Stimulated activated CD8-positive, alpha-beta memory T cell treated with anti-CD3 and anti-CD28 coated beads, Interleukin-4, amount 100 ng/mL, for 1 hour (primary cell): ENCODE measurements at places on chromosomes 13 and 19.

GRCh38 chr13:83773961-83774360 lies 108.3 kb downstream of the SLITRK1 start:
- DNase-seq, result no peak

DNA sequence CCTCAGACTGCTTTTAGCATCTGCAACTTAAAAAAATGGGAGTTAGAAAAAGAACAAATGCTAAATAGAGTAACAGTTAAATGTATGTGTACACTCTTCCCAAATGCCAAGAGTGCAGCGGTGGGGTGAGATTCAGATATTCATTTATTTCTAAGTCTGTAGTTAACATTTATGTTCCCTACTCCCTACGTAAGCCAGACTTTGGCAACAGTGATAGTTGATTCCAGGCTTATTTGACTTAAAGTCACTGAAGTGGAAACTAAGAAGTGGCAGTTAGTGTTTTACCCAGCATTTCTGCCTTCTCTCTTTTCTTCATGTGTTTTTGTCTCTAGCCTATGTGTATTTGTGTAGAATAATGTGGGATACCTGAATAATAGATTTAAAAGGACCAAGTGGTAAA lies 4.5 kb downstream of the MIR17HG start:
- DNase-seq, result no peak

DNA sequence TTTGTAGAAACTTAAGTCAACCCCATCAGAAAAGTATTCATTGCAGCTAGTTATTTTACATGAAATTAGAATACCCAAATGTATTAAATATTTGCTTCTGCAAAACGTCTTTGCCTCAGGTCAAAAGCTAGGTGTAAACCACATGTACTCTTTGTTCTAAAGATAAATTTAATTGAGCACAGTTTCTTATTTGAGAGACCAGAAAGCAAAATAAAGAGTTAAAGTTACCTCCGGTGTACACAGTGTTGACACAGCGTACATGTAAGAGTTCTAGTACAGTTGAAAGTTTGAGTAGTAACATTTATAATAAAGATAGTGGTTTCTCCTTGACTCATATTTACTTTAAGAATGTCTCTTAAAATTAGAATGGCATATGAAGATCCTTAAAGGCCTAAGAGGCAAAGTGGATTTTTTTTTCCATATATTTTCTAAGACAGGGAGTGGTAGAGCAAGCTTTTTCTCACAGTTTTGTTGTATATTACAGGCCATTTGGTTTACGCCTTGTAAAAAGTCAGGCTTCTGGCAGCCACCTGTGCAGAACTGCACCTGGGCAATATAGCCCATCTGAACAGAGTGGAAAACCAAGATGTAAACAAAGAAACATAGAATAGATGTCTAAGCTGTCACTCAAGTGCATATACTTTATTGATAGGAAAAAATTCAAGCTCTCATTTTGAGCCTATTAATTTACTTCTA lies 2.9 kb downstream of the LRCH1 start:
- no peak for DNase-seq

GRCh38 chr19:5131506-5132205 lies 162.7 kb downstream of the KDM4B start:
- no peak for DNase-seq

DNA sequence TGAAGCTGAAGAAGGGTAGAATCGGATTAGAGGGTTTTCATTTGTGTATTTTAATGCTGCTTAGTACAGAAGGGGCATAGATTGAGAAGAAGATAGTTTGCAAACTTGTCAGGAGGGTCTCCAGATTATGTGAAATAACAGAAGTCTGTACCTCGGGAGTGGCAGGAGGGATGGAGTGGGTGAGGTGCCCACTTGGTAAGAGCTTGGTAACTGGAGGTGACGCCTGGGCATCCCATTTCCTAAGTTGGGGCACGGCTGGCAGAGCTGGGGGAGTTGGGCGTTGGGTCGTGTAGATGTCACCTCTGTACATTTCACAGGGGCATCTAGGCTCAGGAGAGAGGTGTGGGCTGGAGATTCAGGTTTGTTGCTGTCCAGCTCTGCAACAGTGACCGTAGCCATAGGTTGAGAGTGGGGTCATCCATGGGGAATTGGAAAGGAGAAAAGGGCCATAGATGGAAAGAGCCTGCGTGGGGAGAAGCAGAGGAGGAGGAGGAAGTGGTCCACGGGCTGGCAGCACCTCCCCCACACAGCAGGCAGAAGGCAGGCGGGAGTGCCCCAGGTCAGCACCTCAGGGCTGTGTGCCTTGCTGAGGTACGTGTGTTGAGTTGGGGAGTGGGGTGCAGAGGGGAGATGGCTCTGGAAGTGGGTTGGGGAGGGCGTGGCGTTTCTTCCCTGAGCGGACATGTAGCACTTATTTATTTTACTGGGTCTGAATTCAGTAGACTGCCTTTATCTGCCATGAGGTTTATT lies 31.2 kb downstream of the MPHOSPH8 start:
- no peak for DNase-seq

DNA sequence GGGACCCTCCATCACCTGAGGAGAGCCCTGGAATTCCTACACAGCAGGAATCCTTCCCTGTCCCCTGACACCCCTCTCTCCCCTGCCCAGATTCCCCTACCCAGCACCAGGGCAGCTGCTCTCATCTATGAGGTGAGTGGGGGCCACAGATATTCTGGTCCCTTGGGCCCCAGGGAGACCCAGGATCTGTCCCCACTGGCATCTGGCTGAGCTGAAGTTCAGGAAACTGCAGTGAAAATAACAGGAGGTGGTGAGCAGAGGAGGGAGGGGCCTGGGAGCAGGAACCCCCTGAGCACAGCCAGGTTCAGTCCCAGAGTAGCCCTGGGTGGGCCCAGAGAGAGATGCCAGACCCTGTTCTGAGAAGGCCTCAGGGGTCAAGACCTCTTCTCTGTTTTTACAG lies 10.1 kb downstream of the CEACAM21 start:
- DNase-seq, result no peak

DNA sequence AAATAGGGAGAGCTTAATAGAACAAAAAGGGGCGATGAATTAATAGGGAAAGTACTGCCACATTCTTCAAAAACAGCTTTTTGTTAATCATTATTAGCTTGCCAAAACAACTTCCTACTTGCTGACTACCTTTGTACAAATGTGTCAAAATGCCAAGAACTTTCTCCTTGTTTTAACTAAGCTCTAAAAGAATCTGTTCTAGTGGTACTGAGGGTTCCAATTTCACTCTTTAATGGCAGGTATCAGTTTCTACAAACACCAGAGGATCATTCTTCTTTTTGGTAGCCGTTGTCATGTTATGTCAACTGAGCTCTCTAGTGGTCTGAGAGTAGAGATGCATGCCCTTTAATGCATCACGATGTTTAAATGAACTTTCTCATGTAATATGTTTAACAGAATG lies 29.4 kb upstream of the FBXL3 start:
- no peak for DNase-seq

DNA sequence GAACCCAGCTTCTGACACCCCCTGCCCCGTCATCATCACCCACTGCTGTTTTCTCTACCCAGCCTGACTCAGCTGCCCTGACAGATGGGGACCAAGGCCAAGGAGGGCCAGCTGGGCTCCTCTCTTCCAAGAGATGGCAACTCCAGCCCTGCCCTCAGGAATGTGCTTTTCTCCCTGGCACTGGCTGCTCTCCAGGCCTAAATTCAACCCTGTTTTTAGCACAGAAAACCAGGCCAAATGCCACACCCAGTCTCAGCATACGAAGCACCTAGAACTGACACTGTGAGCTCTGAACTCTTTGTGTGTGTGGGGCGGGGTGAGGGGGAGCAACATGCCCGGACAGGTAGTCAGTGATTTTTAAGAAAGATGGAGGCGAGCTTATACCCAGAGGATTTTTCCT lies 23.4 kb upstream of the IGFL1 start:
- DNase-seq, result no peak

GRCh38 chr13:54175466-54175865 lies 1146.9 kb downstream of the OLFM4 start:
- DNase-seq, result no peak

DNA sequence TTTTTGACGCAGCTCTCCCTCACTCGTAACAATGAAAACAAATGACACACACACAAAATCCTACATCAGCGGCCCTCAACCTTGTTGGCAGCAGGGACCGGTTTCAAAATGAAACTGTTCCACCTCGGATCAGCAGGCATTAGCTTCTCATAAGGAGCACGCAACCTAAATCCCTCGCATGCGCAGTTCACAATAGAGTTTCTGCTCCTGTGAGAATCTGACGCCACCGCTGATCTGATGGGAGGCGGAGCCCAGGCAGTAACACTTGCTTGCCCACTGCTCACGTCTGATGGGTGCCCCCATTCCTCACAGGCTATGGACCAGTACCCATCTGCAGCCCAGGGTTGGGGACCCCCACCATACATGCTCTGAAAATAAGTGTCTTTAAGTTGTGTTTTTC lies 43.4 kb downstream of the DHRS12 start:
- no peak for DNase-seq

DNA sequence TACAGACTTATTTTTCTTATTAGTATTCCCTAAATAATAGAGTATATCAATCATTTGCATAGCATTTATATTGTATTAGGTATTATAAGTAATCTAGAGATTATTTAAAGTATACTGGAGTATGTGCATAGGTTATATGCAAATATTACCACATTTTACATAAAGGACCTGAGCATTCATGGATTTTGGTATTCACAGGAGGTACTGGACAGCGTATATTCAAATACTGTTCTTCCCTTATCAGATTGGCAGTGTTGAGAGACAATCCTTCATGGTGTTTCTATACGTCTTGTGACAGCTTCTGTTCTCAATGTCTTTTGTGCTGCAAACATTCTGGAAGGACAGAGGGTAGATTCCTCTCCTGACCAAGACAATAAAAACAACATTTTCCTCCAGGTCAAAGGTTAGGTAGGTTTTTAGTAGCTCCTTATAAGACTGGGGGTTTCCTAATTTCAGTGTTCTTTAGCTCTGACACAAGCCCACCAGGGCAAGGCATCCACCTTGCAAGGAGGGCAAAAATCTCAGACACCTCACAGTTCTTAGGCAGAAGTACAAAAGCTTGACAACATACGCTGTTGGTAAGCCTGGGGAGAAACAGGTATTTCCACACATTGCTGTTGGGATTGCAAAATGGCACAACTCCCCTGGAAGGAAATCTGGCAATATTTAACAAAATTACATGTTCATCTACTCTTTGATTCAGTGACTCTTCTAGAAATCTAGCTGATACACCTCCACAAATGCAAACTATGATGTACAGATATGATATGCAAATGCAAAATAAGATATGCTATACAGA lies 20.6 kb upstream of the PCCA start:
- DNase-seq, result no peak
